ENCODE measurements at places on chromosomes 4 and X.

- DNase-seq, result no peak
These were observed 1516.2 kb upstream of the PCDH10 start for GRCh38 chr4:131632877-131633276.

DNA sequence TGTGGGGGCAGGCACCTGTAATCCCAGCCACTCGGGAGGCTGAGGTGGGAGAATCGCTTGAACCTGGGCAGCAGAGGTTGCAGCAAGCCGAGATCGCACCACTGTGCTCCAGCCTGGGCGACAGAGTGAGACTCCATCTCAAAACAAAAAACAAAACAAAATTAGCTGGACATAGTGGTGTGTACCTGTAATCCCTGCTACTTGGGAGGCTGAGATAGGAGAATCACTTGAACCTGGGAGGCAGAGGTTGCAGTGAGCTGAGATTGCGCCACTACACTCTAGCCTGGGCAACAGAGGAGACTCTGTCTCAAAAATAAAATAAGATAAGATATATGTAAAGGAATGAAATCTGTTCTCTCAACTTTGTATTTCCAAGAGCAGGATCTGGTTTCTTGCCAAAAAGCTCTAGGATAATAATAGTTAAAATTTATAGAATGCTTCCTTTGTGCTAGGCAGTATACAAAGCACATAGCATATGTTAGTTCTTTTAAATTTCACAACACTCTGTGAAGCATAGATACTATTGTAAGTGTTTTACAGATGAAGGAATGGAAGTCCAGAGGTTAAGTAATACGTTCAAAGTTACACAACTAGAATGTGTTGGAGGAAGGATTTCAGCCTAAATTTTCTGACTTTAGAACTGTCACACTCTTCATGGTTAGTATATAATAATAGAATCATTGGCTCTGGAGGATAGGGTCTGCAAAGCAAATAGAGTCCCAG is 10.3 kb downstream of the MRPL1 start:
- DNase-seq, result no peak

DNA sequence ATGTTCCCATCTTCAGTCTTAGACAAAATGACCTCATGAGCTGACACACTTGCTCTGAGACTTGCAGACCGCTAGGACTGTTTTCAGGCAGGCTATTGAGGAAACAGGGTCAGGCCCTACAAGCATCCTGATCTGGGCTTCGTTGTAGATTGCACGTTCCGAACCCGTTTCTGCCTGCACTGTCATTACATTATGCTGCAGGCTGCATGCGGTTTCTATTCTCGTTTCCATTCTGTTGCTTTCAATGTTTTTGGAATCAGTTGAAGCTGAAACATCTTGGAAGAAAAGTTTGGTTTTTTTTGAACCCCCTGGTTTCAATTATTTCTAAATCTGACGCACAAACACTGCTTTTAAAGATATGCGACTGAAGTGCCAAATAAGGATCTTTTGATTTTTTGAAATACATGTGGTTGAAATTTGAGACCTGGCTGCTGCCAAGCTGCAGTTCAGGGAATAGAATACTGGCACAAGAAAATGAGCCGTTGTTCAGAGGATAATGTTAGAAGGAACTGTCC is 716.1 kb upstream of the INTU start:
- DNase-seq, result peak; percentile 76

GRCh38 chr4:7296661-7297335 is 104.5 kb downstream of the SORCS2 start:
- DNase-seq, result no peak

GRCh38 chr4:151175754-151176631 is 76.6 kb downstream of the RPS3A start:
- DNase-seq, result no peak

- DNase-seq, result no peak
These were observed 58.6 kb downstream of the AREG start for GRCh38 chr4:74503580-74503979.

- DNase-seq, result no peak
These were observed 195.8 kb downstream of the CLCN4 start for GRCh38 chrX:10352536-10352935.

- DNase-seq, result no peak
These were observed 1.8 kb upstream of the DOCK11 start for GRCh38 chrX:118493653-118494297.

GRCh38 chr4:52939325-52939724 is 77.2 kb downstream of the RASL11B start:
- no peak for DNase-seq

- no peak for DNase-seq
These were observed 1844.6 kb upstream of the TENM3 start for GRCh38 chr4:180398564-180398963.

DNA sequence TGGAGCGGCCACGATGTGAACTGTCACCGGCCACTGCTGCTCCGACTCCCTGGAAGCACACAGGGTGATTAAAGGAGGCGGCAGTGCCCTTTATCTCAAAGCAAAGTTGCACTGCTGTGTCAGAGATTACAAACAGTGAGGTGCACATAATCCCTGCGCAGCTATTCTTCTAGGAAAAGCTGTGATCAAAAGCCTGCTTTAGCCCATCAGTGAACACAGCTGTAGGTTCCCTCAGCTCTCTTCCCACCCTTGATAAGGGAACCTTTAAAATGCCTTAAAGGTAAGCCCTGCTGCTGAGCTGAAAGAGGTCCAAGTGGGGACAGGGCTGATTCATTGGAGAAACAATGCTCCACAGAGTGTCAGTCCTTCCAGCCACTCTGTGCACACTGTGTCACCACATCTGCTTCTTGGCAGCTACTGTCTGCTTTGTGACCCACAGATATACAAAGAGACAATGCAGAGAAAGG is 127.6 kb downstream of the EIF4E start:
- no peak for DNase-seq

DNA sequence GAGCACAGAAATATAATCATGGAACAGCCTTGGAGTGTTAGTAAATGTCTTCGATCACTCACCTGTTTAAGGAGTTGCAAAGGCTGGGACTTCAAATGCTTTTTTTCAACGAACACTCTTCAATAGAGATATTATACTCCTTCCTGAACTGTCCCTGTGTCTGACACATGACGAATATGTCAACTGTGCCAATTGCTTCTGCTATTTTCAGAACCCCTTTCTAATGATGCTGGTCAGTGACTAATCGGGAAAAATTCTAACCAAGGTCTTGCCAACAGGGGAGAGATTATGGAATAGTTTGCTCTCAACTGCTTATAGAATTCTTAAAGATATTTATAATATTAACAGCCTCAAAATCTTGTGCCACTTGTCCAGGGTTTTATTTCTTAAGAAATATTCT is 8.5 kb upstream of the KLHL34 start:
- DNase-seq, result no peak

DNA sequence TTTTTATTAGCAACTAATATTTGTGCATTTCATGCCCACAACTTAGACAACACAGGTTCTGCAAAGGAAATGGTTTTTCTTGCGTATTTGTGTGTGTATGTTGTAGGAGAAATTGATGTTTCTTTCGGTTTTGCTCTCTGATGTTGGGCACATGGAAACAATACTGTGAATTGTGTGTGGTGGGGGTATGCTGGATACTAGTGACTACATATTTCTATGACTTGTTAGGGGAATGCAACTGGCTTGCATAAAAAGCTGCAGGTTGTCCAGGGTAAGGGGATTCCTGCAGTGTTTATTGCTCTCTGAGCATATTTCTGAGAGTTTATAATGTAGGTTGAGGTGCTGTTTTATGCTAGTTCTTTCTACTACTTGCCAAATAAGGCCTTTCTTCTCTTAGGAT is 11.6 kb downstream of the DLG3 start:
- no peak for DNase-seq

GRCh38 chr4:132445386-132445785 is 703.7 kb upstream of the PCDH10 start:
- no peak for DNase-seq

- DNase-seq, result no peak
These were observed 37.7 kb upstream of the BCLAF3 start for GRCh38 chrX:20028588-20028987.

GRCh38 chr4:114613560-114613959 is 15.0 kb downstream of the UGT8 start:
- no peak for DNase-seq

DNA sequence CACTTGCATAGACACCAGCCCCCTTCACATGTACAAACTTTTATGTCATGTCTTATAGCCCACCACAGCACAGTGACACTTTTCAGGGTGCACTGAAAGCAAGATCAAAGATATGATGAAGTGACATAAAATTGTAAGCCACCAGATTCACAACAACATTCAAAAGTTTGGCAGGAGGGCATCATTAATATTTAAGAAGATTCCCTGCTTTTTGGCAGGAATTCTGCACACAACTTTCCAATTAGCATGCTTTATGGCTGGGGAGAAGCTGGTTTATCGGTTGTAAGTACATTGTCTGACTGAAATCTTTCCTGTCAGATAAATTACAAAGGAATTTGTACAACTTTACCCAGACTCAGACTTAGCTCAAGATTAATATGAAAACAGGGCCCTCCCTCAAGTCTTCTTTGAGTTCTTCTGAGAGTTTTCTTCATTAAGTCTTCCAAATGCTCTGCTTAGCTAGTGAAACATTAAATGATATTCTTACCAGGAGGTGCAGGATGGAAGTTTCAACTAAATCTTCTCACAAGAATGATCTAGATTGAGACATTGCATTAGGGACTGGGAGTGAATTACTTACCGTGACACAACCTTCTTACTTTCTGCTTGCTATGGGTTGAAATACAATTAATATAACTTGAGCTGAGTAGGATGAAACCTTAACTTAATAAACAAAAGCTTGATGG is 523.8 kb downstream of the PPARGC1A start:
- DNase-seq, result no peak

DNA sequence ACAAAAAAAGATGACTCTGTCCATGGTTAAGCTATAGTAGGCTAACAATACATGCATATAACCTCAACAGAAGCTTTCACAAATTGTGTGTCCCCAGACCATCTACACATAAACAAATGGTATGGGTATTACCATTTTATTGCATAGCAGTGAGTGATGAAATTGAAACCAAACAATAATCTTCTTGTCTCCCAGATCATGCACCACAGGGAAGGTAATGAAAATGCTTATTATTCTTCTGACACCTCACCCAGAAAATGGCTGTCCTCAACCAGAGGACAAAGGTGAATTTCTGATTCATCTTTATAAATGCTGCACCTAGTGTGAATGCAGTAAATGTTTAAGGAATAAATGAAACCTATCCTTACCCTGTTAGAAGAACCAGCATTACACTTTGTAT is 8.0 kb downstream of the PRSS12 start:
- no peak for DNase-seq

- DNase-seq, result no peak
These were observed 38.1 kb downstream of the ABLIM2 start for GRCh38 chr4:8120501-8120900.

DNA sequence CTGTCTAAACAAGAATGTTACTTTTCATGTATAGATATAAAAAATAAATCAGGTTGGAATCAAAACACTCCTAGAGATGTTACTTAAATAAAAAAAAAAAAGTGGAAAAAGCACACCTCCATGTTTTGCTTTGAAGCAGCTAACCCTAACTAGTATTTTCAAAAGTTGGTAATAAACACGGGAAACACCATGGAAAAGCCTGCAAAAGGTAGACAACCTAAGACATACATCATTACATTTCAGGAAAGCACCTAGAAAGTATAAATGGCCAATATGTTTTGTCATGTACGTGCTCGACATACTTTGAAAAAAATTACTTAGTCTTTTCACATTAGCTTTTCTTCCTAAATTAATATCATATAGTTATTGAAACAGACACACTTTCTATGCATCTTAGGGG is 130.1 kb upstream of the SH3RF1 start:
- no peak for DNase-seq

DNA sequence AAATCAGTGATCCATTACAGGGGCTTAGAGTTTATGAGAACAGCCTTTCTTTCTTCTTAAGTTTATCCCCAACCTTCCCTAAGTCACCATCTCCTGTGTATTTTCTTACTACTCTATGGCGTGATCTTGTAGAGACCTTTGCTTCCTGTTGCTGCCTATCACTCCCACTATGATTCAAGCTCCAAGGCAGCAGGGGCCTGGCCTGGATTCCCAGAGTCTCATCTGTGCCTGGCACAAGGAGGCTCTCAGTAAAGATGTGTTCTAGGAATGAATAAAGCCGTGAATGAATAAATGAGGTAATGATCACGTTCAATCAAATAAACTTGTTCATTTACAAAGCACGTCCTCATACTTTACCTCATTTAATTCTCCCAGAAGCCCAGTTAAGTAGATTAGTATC is 45.4 kb downstream of the CC2D2A start:
- DNase-seq, result no peak

GRCh38 chr4:155307731-155308277 is 69.0 kb downstream of the MAP9 start:
- DNase-seq, result no peak

DNA sequence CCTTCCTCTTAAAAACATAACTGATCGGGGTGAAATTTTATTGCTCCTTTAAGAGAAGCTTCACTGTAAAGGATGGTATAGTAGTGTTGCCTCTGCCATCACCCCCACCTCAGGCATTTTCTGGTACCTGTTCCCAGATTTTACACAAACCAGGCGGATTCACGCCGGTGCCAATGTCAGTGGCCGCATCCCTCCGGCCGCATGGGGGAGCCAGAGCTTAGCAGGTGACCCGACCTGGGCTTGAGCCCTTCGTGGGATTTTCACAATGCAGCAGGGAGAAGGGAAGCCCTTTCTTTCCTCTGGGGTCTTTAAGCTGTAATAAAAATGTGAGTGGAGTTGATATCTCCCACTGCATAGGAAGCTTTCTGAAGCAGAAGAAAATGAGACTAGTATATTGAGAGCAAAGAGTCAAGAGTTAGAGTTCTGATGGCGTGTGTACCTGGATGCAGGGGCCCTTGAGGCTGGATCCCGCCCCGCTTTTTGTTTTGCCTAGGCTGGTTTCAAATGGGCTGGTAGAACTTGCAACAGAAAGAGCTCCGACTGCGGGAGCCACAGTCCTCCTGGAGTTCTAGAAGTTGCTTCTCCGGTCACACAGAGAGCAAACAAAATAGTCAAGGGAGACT is 59.4 kb downstream of the POLR2B start:
- DNase-seq, result peak; percentile 71

DNA sequence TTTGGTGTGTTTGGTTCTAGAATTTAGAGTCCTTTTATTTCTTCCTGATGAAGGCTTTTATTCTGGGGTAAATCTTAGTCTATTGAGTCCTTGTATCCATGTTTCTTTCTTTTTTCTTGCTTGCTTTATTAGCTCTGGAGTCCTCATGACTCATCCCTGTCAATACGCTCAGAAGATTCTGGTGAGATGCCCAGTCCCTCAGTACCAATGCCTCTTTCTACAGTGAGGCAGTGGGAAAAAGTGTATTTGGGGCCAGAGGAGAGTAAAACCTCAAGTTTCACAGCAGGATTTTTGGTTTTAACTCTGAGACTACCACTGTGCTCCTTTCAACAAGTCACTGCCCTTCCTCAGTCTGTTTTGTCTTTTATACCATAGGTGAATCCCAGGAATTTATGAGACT is 368.0 kb downstream of the GBA3 start:
- DNase-seq, result no peak

DNA sequence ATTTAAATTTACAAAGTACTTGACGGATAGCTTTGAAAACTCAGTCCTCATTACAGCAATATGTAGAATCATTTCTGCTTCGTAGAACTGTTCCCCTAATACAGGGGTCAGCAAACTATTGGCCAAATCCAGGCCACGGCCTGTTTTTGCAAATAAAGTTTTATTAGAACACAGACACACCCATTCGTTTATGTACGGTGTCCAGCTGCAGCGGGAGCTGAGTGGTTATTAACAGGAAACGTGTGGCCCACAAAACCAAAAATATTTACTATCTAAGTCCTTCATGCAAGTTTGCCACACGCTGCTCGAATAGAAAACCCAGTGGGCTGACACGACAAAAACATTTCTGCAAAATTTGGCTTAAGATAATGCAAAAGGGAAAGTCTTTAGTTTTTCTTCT is 146.5 kb downstream of the AFAP1 start:
- DNase-seq, result no peak
